ENCODE measurements at places on chromosomes 12 and 14. TPM values are rescaled to one million over a fixed set of nuclear protein-coding genes. Genes with fewer than 3 reads are reported as not detected.

The PRPH gene
- not detected for polyA plus RNA-seq

DNA sequence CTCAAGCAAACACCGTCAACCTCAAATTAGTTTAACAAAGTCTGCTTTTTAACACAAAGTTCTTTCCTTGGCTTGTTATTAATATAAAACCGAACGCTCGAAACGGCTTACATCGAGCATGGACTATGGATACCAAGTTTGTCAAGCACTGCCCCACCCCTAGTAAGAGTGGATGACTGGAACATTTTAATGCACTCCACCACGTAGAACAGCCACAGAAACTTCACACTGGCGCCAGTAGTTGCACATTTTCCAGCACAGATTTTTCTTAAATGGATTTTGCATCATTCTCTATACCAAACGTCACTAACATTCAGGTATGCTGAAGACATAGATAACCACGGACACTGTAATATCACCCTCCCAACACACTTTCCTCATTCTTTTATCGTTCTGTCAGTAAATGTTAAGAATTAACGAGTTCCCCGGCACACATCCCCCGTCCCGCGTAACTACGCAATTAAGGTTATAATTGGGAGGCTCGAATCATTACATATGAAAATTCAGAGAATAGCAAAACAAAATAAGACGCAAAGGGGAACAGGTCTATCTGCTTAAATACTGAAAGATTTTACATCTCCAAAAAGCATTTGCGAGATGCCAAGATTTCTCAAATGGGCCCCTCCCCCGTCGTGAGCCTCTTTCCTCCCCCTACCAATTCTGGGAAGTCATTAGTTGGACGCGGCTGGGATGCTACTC is 990 bp downstream of the FERMT2 start:
- no peak for DNase-seq

- DNase-seq: no peak
Observed at GRCh38 chr12:2833810-2834209, 1.0 kb downstream of the NRIP2 start.

DNA sequence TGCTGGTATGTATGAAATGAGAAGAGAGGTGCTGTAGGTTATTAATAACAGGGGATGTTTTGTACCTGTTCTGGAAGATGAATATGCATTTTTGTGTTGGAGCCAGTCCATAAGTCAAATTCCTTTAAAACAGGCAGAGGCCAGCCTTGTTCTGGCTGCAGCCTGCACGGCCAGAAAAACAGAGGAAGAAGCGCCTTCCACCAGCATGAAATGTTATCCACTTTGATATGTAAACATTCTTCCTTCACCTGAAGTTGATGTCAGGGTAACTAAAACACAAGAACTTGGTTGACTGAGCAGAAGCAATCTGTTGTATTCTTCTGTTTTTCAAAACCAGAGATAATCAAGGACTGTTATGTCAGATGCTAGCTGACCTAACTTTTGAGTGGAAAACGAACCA is 237.9 kb upstream of the PLEKHG7 start:
- no peak for DNase-seq

The ABHD12B gene
- not detected for polyA plus RNA-seq

GRCh38 chr14:34199585-34199984 is 248.7 kb upstream of the EGLN3 start:
- no peak for DNase-seq

Measured in CD8-positive, alpha-beta memory T cell (primary cell).